ENCODE measurements at places on chromosomes 7 and 10.

DNA sequence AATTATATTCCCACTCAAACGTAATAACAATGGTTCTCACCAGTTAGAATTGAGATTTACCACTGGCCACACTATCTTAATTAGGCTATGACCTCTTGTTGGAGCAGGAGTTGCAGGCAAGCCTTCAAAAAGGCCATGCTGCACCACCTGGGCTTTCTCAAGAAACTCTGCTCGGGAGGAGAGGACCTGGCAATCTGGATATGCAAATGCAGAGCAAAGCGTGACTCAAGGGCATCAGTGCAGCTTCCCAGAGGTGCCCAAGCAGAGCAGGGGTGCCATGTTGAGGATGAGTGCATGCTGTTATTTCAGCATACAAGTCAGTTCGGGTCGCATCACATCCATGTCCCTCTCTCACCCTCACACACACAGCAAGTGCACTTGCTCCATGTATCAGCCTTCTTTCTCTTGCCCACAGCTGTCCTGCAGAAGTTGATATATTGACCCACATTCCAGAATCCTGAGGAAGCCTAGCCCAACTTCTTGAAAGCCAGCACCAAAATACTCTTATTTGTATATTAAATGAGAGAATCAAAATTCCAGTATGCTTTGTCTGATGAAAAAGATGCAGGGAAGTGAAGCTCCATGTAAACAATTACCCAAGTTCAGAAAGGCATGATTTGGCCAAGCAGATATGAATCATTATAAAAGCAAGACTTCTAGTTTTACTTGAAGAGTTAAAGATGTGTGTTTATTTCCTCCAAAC lies 55.7 kb upstream of the IL6 start:
- peak; percentile 36 for DNase-seq

DNA sequence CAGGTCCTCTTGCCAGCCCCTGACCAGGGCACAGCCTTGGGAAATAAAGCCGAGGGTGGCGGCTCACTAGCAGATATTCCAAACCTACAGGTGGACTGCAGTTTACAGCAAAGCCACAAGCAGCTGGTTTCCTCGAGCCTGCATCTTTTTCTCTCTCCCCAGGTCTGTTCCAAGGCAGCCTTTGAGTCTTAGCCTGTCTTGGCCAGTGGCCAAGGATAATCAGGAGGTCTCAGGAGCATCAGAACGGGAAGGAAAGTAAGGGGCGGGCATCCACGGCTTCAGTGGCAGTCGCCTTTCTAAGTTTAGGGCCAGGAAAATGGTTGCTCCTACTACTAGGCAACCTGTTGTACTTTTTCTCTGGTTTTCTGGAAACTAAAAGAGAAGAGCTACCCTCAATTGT lies 219.7 kb upstream of the ZMIZ1 start:
- no peak for DNase-seq

- no peak for DNase-seq
Measured at GRCh38 chr7:136998495-136998894, 130.0 kb downstream of the CHRM2 start.

DNA sequence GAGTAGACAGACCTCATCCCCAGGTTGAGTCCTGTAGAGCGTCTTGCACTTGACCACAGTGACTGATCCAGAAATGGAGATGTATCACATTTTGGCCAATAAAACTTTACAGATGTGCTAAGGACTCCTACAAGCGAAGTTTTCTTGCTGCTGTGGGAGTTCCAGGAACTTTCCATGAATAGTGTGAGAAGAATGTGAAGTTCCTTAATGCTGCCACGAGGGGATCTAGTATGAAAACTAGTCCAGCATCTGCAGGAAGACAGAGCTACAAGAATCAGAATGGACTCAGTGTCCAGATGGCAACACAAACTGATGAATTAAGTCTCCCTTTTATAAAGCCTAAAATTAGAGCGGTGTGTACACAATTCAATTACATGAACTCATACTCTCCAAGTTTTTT lies 14.8 kb upstream of the LSM8 start:
- no peak for DNase-seq

- DNase-seq: no peak
Measured at GRCh38 chr10:18271491-18271890, 131.3 kb downstream of the CACNB2 start.

DNA sequence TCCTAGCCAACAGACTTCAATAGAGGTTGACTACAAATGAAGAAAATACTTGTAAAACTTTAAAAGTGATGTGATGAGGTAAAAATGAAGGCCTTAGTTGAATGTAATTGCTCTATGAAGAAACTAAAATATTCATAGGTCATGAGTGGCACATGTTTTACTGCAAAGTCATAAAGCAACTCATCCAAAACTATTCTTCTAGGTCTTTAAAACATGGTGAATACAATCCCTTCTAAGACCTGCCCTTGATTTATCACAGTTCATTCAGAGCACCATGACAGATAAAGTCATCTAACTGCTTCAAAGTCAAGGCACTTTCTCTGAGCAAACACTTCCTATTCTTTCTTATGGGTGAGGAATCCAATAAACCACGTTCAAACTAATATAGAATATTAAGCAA lies 713.5 kb downstream of the SORCS1 start:
- no peak for DNase-seq

DNA sequence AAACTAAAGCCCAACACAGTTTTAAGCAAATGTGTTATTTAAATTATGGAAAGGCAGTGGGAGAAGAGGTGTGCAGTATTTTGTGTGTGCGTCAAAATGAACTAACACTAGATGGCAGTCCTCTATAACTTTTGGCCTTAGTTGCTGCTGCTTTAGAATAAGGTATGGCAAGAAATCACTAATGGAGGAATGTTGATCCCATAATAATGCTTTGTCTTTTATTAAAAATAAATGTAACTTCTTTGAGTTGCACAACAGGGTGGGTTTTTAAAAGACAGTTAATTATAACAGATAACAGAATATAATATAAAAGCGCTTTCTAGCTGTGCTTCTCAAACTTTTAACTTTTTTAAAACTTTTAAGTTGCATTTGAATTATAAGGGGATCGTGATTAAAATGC lies 56.4 kb downstream of the BBS9 start:
- no peak for DNase-seq

GRCh38 chr7:20064974-20065862 lies 152.0 kb downstream of the MACC1 start:
- DNase-seq: peak; percentile 38

- no peak for DNase-seq
Measured at GRCh38 chr10:34650156-34650555, 164.9 kb downstream of the PARD3 start.

- peak; percentile 72 for DNase-seq
Measured at GRCh38 chr10:126663880-126664279, 6.6 kb downstream of the C10orf90 start.

- no peak for DNase-seq
Measured at GRCh38 chr10:43781480-43782361, 133.0 kb upstream of the ZNF32 start.

GRCh38 chr7:46525876-46526275 lies 604.8 kb upstream of the IGFBP3 start:
- DNase-seq: no peak

DNA sequence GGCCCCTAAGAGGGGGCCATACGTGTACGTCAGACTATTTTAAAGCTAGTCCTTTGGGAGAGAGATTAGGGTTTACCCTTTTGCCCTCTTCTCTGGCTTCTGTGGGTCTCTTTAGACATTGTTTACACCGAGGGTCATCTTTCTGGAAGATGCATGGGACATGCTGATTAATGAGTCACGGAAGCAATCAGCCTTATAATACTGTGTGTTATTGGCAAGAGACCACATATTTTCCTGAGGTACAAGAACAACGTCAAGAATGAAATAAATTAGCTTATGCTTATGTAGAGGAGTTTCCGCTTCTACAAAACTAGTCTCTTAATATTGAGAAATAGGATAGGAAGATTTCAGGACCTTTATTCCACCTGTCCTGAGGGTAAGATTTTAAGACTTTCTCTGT lies 327.7 kb downstream of the BBS9 start:
- no peak for DNase-seq

- no peak for DNase-seq
Measured at GRCh38 chr10:11318826-11319598, 292.4 kb downstream of the USP6NL start.

DNA sequence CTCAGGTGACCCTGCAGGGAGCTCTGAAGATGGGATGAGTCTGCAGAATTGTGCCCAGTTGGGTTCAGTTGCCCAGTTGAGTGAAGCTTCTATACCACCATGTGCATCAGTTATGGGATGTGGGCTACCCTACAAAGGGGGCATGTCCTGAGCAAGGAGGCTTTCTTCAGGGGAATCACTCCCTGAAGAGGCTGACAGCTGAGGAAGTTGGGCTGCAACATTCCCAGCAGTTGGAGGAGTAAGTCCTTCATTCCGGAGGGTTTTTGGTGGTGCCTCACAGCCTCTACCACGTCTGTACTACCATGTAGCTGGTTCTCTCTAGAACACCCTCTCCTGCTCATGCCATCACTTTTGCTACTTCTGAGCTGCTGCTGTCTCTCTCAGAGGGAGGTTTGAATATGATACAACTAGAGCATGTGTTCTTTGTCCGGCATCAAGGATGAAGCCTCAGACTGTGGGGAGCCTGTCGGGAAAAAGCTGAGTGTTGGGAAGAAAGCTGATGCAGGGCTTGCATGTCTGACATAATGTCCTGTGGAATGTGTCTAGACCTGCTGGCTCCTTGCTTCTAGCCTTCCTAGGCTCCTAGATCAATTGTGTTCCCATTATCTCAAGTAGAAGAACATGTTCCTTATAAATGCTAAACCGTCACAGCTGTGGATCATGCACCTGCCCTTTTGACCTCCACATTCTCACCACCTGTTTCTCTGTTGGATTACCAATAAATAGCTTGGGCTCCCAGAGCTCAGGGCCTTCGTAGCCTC lies 355.8 kb downstream of the CCSER2 start:
- no peak for DNase-seq

GRCh38 chr7:133614251-133614650 lies 361.4 kb downstream of the EXOC4 start:
- no peak for DNase-seq

DNA sequence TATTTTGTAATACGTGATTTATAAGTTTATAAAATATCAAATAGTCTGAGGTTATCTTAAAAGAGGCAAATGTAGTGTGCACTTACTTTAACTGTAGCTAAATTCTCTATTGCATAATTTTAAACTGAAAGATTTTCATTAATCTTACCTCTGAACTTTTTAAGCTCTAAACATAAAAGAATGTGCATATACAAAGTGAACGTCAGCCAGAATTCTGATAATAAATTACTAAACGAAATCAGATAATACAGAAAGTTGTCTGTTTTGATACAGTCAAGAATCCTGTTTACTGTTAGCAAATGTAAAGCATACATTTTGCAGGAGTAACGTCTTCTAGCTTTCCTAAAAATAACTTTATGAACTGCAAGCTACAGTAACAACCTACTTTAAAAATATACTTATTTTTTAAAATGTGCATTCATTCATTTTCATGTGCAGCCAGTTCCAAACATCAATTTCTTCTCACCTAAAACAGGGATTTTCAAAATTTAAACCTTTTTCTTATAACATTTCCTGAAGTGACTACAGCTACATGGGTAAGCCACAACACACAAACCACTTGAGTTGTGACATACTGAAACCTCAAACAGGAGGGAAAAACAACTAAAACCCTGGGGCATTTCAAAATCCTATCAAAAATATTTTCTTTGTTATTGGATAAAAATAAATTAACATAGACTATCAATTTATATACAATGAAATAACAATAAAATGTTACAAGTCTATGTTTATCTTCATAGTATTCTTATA lies 92.7 kb downstream of the RNLS start:
- DNase-seq: no peak
